ENCODE measurements at places on chromosomes 1 and 21.
A peak's percentile ranks its signal among the peaks of the same experiment; 100 is the strongest.

GRCh38 chr1:236457775-236458174, 63.7 kb downstream of the EDARADD start:
- no peak for DNase-seq

- DNase-seq: no peak
Observed at GRCh38 chr1:66576645-66577044, 42.7 kb downstream of the SGIP1 start.

DNA sequence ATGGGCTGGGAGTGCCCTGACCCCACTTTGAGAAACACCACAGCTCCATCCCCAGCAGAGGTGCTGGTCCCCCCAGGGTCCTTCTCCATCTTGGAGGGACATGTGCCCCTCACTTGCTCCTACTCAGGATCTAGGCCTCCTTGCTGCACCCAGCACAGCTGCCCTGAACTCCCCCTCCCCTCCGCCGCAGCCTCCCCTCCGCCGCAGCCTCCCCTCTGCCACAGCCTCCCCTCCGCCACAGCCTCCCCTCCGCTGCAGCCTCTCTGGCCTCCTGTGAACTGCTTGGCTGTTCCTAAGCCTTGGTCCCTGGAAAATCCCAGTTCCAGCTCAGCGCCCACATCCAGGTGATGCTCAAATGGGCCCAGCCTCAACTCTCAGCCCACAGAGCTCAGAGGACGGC, 15.9 kb upstream of the TSPEAR start:
- DNase-seq: peak; percentile 42

- no peak for DNase-seq
Observed at GRCh38 chr1:204565617-204566582, 49.7 kb downstream of the MDM4 start.

- no peak for DNase-seq
Observed at GRCh38 chr1:58702261-58703141, 2.6 kb upstream of the MYSM1 start.

DNA sequence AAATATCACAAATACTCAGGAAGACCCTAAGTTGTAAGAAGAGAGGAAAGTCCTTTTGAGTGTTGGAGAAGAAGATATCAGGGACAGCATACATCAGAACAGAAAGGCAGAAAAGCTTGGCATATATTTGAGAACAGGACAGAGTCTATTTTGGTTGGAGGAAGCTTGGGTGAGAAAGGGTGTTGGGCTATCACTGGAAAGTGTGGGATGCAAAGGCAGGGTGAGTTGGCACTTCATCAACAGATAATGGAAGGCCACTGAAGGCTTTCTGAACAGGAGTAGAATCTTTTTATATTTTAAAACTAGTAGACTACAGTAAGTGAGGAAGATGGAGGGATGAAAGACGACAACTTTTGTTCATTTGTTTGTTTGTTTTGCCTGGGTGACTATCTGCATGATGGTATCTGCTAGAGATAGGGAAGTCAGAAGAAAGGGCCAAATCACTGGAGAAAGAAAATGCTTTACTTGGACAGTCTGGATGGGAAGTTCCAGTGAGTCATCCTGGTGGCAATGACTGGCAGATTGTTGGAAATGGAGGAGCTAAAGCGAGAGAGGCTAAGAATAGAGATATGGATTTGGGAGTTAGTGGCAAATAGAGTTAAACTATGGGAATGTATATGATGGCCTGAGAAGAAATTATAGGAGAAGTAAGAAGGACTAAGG, 33.7 kb upstream of the KCNA2 start:
- no peak for DNase-seq

- DNase-seq: no peak
Observed at GRCh38 chr1:61740751-61741700, 1.3 kb upstream of the PATJ start.

GRCh38 chr1:37347104-37347649, 127.2 kb upstream of the ZC3H12A start:
- DNase-seq: no peak

- no peak for DNase-seq
Observed at GRCh38 chr1:85374160-85374559, 90.8 kb downstream of the DDAH1 start.

DNA sequence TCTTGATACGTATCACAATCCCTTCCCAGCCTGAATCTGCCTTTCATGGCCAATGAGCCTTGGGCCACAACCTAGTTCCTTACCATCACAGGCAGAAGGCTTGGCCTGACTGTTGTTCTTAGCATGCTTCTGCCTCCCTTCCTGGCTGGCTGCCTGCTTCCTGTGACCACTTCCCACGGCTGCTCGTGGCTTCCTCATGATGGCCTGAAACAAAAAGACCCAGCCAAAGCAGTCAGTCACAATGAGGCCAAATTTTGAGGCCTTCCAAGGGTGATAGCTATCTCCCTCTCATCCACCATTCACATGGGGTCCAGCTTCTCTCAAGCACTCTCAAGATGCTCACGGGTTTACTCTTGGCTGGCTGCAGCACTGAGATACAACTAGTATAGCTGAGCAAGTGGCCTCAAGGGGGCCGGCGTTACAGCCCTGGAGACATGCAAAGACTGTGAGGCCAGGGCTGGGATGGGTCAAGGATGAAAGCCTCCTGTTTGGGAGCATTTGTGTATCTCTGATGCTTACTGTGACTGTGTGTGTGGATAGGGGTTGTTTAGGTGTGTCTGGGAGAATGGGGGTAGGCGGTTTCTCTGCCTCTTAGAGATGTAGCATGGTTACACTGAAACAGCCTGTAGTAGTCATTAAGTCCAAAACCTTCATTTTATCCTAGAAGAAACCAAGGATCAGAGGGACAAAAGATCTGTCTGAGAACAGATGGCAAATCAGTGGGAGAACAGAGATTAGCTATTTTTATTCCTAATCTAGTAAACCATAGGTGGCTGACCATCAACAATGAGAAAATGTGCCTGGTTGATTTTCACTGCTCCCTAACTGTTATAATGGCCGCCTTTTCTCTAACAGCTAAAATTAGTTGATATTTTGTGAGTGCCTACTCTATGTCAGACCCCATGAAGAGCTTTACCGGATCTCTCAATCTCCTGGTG, 5.4 kb upstream of the TOE1 start:
- DNase-seq: no peak

DNA sequence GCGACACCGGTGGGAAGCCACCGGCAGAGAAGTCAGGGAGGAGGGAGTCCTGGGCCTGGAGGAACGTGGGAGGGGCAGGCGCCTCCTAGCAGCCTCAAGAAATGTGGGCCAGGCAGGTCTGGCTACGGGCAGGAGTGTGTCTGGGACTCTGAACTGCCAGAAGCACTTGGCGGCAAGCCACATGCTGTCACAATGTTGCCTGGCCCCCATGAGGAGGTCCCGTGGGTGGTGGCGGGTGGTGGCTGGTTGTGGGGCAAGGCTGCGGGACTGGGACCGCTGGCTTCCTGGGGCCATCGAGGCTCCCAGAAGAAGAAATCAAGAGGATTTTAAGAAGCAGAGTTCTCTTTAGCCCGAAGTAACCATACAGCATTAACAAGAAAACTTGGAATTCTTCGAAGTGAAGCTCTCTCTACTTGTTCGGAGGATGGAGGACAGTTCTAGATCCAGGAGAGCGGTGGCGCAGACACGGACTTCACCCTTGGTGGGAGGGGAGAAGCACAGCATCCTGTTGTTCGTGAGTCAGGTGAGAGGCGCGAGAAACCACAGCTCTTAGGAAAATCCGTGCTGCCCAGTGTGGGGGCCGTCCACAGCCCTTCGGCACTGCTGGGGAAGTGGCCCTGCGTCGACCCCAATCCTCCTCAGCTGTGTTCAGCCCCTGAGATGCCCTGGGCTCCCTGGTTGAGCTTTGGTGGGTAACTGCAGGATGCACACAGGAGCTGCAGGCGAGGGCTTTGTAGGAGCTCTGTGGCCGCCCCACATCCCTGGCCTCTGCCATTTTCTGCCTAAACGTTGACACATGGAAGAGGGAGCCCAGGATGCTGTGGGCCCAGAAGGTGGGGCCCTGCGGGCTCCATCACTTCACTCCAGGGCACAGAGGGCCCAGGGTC, 12.4 kb downstream of the SKI start:
- peak; percentile 61 for DNase-seq

- DNase-seq: no peak
Observed at GRCh38 chr1:226735576-226735975, 3.5 kb downstream of the ITPKB start.

GRCh38 chr1:78153092-78153736, 107.4 kb downstream of the GIPC2 start:
- DNase-seq: no peak

DNA sequence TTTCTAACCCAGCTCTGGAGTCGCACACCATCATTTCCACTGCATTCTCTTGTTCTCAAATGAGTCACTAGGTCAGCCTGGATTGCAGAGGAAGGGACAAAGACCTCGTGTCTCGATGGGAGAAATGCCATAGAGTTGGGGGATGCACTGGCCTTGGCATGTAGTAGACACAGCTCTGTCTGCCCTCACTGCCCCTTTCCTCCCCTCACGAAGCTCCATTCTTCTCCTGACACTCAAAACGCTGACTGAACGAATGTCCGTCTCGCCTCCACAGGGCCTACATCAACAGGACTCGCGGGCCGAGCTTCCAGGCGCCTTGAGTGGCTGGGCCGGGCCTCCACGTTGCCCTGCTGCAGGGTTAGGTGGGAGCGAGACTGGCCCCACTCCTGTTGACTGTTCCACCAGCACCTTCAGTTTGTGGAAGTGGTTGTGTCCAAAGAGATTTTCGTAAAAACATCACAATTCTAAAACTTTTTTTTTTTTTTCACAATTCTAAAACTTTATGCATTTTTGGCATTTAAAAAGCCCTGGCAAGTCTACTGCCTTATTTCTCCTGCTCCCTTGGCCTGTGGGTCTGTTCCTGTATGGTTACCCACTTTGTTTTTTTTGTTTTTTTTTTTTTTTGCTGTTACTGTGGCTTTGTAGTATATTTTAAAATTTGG, 18.8 kb downstream of the PKNOX1 start:
- no peak for DNase-seq

GRCh38 chr1:157369808-157370521, 182.3 kb downstream of the FCRL5 start:
- DNase-seq: peak; percentile 63

DNA sequence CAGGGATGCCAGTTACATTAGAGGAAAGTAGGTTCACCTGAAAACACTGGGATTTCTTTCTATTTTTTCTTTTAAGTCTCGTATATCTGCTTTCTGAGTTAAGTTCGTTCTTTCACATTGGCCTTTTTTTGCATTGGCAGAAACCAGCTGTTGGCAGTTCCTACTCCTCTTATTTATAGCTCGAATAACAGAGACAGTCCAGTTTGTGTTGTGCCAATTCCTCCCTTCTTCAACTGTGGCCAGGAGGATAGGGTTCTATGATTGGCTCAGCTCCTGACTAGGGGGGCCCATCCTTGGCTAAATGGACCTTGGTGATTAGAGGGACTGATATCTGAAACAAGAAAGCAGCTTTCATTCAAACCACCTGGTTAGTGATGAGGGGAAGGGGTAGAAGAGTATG, 115.8 kb downstream of the RPS6KC1 start:
- DNase-seq: no peak

- no peak for DNase-seq
Observed at GRCh38 chr1:217261636-217262035, 369.3 kb downstream of the GPATCH2 start.

GRCh38 chr1:68183895-68184294, 48.4 kb downstream of the WLS start:
- DNase-seq: no peak

GRCh38 chr21:43352568-43353281, 74.2 kb downstream of the SIK1 start:
- DNase-seq: no peak

DNA sequence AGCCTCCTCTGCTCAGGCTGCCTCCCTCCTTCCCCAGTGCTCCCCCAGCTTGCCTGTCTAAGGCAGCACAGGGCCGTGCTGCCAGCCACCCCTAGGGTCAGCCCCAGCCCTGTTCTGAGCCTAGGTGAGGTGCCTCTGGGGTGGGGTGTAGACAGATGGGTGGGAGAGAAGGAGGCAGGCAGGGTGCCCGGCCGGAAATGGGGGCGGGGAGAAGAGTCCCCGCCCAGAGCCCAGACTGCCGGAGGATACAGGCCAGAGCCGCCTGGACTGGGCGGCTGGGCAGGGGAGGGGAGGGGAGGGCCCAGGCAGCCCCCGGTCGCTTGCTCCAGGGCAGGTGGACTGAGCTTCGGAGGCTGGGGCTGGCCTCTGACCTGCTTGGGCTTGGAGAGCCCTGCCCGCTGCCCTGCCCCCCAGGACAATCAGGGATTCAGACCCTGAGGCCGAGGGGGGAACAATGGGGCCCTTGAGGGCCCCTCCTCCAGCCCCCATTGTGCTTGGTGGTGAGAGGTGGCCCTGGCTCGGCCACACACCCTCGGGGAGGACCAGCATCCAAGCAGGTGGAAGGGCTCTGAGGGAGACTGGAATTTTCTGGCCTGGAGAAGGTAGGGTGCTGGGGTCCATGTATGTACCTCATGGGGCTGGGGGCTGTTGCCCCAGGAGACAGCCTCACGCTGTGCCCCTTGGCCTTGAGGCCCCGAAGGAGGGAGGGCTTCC, at the start of gene GJC2:
TSS of gene GJC2 (plus strand) at position 525 of the 714 bp plus-strand sequence. CDS start 7,829 bp downstream, outside the sequence.
- peak; percentile 50 for DNase-seq

- DNase-seq: no peak
Observed at GRCh38 chr1:186188736-186189135, 186.3 kb downstream of the TPR start.

- no peak for DNase-seq
Observed at GRCh38 chr21:22516230-22516629, 1518.0 kb downstream of the NCAM2 start.

DNA sequence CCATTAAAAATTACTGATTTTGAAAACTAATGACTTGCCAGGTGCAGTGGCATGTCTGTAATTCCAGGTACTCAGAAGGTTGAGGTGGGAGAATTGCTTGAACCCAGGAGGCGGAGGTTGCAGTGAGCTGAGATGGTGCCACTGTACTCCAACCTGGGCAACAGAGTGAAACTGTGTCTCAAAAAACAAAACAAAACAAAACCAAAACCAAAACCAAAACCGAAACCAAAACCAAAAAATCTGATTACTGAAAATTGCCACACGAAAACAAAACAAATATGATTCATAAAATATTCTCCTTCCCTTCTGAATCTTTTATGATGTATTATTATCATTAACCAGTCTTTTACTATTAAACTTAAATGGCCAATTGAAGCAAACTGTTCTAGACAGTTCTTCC, 74.1 kb downstream of the SERINC2 start:
- no peak for DNase-seq

GRCh38 chr1:216448011-216448510, 24.8 kb upstream of the USH2A start:
- no peak for DNase-seq

DNA sequence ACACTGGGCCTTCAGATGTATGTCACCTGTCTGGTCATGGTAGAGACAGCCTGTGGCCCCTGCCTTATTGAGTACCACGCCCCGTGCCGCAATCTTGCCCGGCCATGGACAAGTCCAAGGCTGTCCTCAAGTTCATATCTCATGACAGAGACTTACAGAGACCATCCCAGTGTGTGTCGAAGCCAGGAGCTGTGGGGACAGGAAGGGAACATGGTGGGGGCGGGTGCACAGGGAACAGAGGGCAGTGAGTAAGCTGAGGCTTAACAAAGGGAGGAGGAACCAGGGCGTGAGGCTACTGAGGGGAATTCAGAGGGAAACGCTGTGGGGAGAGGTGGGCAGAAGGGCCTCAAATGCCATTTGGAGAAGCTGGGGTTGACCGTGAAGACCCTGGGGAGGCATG, 75.8 kb downstream of the ALPL start:
- no peak for DNase-seq
